ENCODE measurements at places on chromosomes 3 and 15.

- DNase-seq, result no peak
Measured at GRCh38 chr3:33833408-33834095, 35.1 kb downstream of the PDCD6IP start.

DNA sequence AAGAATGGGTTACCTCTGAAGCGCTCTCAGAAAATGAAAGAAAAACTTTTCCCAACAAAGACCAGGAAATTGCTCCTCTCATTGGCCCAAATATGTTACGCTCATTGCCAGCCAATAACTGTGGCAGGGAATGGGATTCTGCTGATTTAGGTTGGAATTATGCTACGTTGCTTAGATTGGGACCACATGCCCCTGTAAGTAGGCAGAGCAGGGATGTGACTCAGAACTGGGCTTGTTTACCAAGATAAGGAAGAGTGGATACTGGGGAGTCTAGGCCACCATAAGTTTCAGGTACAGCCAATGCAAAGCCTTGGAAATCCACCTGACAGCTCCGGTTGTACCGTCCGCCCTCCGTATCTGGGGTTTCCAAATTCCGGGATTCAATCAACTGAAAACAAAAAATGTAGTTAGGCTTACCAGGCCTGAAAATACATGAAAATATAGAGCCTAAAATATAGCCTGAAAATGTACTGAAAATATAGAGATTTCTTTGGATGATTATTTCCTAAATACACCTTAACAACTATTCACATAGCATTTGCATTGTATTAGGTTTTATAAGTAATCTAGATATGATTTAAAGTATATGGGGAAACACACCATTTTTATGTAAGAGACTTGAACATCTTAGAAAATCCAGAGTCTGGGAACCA is 1.5 kb upstream of the TCF12 start:
- DNase-seq, result no peak

- peak; percentile 17 for DNase-seq
Measured at GRCh38 chr3:122092460-122093165, 37.5 kb downstream of the CD86 start.

GRCh38 chr3:128605091-128606046 is 45.2 kb downstream of the RPN1 start:
- no peak for DNase-seq

Measured in stimulated activated CD4-positive, alpha-beta T cell treated with anti-CD3 and anti-CD28 coated beads, Interleukin-12 subunit alpha, Interleukin-12 subunit beta, amount 100 ng/mL, for 24 hours (primary cell).